IPS DF 6.9 (cell line): ENCODE measurements at places on chromosomes 4 and X.

DNA sequence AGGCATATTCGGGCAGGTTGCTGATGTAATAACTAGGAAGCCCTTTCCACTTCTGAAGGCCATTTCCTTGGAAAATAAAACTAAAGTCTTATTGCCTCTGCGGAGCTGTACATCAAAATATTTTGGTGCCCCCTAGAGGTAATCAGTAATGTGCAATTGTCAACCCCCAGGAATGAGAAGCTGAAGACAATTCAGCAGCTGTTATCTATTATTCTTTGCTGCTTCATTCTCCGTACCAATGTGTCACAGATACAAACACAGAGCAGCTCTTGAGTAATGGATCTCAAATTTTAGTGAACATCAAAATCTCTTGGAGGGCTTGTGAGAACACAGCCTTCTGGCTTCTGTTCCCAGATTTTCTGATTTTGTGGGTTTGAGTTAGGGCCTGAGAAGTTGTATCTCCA lies 3.5 kb upstream of the SLIT2 start:
- DNase-seq = no peak

- DNase-seq = no peak
Observed at GRCh38 chr4:102157984-102158383, 187.3 kb downstream of the SLC39A8 start.

- no peak for DNase-seq
Observed at GRCh38 chr4:37663552-37663951, 22.6 kb downstream of the RELL1 start.

DNA sequence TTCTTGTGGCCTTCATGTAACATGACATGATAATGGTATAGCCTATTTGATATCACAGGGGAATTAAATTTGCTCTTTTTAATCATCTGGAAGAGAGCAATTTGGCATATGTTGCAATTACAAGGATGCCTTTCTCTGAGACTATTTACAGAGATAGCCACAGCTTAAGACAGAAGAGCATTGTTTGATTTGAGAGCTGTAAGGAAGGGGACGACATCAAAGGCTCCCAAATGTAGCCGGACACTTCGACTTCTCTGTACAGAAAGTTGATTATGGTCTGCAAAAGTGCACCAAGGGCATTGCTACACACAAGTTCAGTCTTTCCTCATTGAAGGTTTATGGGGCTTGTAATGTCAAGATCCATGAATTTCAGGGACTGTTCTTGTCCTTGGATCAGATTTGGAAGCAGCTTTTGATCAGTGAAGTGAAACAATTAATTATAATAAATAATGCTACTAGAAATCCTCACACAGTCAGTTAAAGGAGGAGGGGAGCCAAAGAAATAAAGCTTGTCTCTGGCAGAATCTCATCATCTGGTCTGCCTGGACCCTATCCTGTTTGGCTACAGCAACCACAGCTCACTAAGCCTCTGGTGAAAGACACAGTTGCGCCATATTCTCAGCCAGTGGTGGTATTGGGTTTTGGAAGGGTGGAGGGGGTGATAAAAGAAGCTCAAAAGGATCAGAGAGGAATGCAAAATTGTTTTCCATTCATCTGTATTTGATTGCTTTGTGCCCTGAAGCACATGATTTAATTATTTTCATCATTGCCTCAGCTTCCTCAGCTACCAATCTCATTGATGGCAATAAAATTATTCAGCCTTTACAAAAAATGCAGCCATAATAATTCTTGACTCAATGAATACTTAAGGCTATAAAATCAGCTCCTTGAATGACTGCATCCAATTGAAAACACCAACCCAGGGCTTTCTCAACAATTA lies 654.3 kb upstream of the LCORL start:
- no peak for DNase-seq

DNA sequence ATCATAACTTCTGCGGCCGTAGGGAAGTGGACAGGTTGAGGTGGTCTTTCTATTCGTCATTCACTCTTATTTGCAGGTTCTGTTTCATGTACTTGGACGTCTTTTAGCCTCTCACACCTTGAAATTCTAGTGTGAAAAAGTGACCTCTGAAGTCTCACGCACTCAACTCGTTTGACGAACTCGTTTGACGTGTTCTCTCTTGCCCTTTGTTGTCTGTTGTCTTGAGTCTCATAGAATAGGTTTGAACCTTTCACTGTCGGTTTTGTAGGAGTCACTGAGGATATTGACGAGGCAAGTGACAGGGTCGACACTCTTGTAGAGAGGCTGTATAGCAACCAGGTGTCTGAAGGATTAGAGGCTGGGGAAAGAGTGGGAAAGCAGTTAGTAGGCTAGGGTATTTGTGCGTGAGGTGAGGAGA lies 1.1 kb upstream of the PGRMC2 start:
- DNase-seq = no peak

DNA sequence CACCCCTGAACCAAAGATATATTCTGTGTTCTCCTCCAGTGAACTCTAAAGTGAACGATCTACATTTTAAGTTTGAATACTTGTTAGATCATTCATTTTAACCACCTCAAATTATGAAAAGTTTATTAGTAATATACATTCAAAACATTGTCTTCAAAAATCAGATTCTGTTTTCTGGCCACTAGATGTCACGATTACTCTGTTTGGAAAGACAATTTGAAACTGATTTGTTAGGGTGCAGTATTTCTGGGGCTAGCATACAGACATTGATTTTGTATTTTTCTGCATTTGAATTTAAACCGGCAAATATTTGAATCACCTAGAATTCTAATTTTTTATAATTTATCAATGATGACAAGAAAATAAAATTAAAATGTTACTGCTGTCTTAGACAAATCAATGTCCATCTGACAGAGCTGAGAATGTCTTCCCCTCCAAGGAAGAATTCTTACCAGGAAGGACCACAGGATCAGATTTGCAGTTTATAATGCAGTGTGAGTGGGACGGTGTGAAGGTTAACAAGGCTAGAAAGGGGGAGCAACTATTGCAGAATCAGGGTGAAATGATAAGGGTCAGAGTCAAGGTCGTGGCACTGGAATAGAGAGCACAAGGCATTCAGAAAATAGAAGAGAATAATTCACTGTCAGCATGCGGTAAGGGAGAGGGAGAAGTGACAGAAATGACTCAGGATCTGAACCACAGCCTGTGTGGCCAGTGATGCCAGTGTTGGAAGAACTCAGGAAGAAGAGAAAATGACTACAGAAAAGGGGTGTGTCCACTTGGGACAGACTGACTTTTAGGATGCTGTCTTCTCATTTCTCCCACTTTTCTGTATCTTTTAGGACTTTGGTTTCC lies 91.6 kb downstream of the ANXA10 start:
- no peak for DNase-seq

DNA sequence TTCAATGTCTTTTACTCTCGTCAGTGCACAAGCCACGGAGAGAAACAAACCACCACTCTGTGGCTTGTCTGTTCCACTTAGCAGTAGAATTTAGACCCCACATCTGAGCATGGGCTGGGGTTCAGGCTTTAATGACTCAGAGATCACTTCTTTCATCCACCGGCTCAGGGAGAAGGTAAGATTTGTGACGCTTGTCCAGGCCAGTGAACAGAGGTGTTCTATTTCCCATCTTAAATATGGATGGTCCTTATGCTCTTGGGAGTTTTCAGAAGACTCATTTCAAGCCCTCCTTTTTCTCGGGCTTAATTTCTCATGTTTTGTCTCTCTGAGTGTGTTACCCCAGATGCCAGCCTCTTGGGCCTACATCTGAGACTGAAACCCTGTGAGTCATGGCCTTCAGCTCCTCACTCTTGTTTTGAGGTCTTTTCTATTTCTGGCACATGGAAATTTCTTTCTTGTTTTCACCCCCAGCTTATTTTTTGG lies 127.4 kb upstream of the SFRP2 start:
- DNase-seq = no peak

DNA sequence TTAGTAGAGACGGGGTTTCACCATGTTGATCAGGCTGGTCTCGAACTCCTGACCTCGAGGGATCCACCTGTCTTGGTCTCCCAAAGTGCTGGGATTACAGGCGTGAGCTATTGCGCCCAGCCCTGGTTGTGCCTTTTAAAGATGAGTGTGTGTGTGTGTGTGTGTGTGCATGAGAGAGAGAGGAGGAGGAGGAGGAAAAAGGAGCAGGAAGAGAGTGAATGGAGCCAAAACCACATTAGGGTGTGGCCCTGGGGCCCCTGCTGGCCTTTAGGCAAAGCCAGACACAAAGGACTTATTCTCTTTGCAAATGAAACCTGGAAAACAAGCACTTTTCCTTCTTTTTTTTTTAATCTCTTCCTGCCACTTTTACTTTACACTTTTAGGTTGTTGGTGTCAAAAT lies 48.2 kb upstream of the KLF3 start:
- no peak for DNase-seq

GRCh38 chr4:76215077-76215476 lies 1.5 kb upstream of the SCARB2 start:
- DNase-seq = no peak

DNA sequence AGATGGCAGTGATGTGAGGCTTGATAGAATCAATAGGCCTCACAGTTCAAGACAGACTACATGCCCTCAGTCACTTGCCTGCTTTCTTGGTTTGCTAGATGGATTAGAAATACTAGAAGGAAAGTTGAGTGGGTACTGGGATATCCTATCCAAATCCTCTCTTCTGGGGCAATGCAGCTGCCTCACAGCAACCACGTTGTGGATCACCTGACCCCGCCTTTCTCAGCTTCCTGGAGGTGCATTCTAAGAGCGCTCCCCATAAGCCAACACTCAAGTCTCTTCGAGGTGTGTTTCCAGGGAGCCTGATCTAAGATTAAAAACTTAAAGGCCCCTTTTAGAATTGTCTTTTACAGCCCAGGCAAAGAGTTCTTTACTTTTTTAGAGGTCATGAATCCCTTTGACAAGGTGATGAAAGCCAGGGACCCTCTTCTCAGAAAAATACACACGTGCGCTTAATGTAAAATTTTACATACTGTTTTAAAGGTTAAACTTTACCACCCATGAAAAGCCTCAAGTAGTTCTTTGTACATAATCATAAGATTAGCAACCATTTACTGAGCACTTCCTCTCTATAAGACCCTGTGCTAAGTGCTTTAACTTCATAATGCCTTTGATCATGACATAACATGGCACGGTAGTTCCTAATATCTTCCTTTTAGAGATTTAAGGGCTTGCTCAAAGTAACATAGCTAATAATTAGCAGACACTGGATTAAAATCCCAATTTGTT lies 840 bp upstream of the RPL34 start:
- DNase-seq = no peak

- DNase-seq = no peak
Observed at GRCh38 chrX:97358941-97359340, 475.2 kb downstream of the RPA4 start.

- DNase-seq = no peak
Observed at GRCh38 chr4:80336582-80336981, 1.1 kb downstream of the CFAP299 start.

- DNase-seq = no peak
Observed at GRCh38 chr4:6825403-6825802, 42.9 kb downstream of the KIAA0232 start.

DNA sequence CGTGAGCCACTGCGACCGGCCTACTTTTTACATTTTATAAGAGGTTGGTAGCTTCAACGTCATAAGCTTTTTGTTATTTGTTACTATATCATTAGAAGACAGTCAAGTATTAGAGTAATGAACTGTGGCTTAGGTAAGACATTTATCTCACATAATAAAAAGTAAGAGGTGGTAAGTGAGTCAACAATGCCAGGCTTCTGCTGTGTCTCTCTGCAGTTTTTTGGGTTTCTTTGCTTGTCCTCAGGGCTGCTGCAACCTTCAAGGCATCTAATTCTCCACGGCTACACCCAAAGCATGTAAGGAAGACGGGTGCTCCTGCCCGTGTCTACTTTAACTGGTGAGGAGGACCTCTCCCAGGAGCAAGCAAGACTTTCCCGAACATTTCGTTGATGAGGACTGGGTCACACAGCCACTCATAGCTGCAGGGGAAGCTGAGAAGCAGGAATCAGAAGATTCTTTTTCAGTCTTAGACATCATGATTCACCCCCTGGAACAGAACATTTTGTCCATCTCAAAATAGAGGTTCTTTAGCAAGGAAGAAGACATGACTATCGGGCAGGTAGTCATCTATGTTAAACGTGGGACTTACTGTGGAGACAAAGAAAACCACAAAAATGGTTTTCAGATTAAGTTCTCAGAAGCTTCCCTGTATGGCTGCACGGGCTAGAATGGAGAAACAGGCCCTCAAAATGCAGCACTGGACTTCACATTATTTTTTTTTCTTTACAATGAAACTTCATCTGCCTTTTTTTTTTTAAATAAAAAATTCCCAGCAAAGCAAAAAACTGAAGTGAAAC lies 13.0 kb upstream of the RHOH start:
- DNase-seq = no peak

GRCh38 chr4:183571350-183571941 lies 66.6 kb downstream of the ING2 start:
- DNase-seq = no peak

- DNase-seq = no peak
Observed at GRCh38 chr4:53490161-53490956, 100.9 kb downstream of the LNX1 start.

- DNase-seq = peak; percentile 37
Observed at GRCh38 chrX:8815460-8816065, 14.4 kb upstream of the FAM9A start.

- DNase-seq = no peak
Observed at GRCh38 chr4:120921456-120922380, 808 bp downstream of the PRDM5 start.

- no peak for DNase-seq
Observed at GRCh38 chrX:135543924-135544323, 23.5 kb downstream of the INTS6L start.

- no peak for DNase-seq
Observed at GRCh38 chr4:85688055-85688740, 213.2 kb downstream of the ARHGAP24 start.

GRCh38 chr4:3291411-3291968 lies 1.3 kb upstream of the RGS12 start:
- no peak for DNase-seq

GRCh38 chr4:4666693-4667621 lies 125.1 kb upstream of the STX18 start:
- DNase-seq = no peak

DNA sequence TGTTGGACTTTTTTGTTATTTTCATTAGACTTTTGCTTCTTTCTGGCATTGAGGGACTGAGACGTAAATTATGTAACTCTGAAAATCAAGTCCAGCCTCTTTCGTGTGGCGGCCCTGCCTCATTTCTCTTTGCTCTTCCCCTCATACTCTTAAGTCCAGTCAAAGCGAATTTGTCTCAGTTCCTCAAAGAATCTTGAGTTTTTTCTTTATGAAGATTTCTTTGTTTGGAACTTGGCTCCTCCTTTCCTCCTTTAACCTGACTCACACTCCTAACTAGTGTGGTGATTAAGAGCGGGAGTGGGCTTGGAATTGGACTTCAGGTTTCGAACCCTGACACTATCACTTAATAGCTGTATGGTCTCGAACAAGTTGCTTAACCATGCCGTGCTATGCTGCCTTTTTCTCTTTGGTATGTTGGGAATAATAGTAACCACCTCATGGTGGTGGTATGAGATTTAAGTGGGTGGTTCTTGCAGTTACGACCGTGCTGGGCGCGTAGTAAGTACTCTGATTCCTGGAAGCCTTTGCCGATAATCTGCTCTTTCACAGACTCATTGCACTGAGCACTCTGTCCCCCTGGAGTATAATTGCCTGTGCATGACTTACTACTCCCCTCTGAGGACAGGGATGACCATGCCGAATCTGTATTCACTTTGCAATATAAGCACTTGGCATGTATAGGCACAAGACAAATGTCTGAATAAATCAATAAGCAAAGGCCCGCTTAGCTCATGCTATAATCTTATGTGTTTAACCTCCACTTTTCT lies 19.1 kb downstream of the FNIP2 start:
- DNase-seq = no peak

- DNase-seq = no peak
Observed at GRCh38 chr4:48126621-48127020, 7.4 kb downstream of the TXK start.
